Muscle of back (tissue), 13 donors: ENCODE measurements at places on chromosomes 13 and 19. TPM values are rescaled to one million over a fixed set of nuclear protein-coding genes. Genes with fewer than 3 reads are reported as not detected.

VWA8 gene
- 7.1 TPM for polyA plus RNA-seq

COX7A1 gene
- 187 TPM for polyA plus RNA-seq

S1PR2 gene
- polyA plus RNA-seq: 14.5 TPM

PABPC3 gene
- polyA plus RNA-seq: 0.65 TPM

RUVBL2 gene
- 59.0 TPM for polyA plus RNA-seq

POSTN gene
- 2,579 TPM for polyA plus RNA-seq

PLEKHF1 gene
- polyA plus RNA-seq: 2.7 TPM

TDRD12 gene
- 0.63 TPM for polyA plus RNA-seq
